Activated naive CD8-positive, alpha-beta T cell treated with anti-CD3 and anti-CD28 coated beads for 36 hours (primary cell): ENCODE measurements at places on chromosomes 11 and 22. TPM values are rescaled to one million over a fixed set of nuclear protein-coding genes. Genes with fewer than 3 reads are reported as not detected.

The HBB gene
- not detected for total RNA-seq

The LMNTD2 gene
- 1.3 TPM for total RNA-seq

The CHRNA10 gene
- 1.5 TPM for total RNA-seq

The FBXO3 gene
- total RNA-seq = 13.2 TPM

The CCDC73 gene
- not detected for total RNA-seq

The CECR2 gene
- 0.26 TPM for total RNA-seq
